ENCODE measurements at places on chromosomes 12 and 14.

DNA sequence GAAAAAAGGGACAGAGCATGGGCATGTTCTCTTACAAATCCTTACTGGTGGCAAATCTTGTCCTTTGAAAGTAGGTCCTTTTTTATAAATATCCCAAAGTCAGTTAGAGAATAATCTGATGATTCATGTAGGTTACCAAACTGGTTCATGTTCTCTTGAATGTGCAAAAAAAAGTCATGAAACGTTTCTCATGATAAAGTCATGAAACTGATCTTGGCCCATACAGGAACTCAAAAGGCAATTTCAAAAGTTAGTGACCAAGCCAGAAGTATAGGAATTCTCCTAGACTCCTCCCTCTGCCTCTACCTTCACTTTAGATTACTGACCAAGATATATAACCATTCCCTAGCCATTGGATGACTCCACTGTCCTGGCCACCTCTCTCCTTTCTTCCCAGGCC, 27.3 kb upstream of the SPTSSA start:
- no peak for DNase-seq

GRCh38 chr14:78725086-78725485, 554.9 kb downstream of the NRXN3 start:
- DNase-seq = no peak

GRCh38 chr12:98786653-98787052, 141.6 kb downstream of the APAF1 start:
- DNase-seq = no peak

- no peak for DNase-seq
These were observed 115.4 kb downstream of the PDE3A start for GRCh38 chr12:20483776-20484175.

DNA sequence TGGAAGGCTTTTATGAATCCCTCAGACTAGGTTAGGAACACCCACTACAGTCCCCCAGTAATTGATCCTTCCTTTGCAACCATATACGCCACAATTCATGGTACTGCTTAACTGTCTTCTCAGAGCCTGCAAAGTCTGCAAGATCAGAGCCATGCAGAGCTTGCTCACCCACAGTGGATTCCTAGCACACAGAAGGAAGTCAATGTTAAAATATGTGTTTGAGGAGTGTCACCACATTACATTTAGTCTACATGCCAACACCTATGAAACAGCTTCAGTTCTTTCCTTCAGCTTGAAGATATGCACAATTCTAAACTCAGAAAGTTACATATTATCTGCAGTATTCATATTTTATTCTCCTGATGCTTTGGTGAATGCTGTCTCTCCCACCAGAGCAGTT, 138.5 kb downstream of the NDUFA12 start:
- DNase-seq = no peak

DNA sequence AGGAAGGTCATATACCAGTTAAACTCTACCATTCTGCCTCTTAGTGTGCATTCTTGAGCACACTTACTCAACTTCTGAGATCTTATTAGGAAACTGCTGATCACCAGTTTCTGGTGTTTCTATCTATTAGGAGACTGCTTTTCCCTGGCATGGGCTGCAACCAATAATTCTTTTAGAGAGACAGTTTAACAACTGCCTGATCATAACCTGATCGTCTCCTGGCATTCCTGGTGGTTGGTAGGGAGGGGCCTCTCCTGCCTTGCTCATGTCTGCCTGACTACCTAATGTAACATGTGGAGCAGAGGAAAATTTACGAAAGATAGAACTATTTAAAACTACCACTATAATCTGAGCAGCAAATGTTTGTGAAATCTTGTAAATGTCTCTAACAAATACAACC, 75.3 kb upstream of the MGAT4C start:
- no peak for DNase-seq

DNA sequence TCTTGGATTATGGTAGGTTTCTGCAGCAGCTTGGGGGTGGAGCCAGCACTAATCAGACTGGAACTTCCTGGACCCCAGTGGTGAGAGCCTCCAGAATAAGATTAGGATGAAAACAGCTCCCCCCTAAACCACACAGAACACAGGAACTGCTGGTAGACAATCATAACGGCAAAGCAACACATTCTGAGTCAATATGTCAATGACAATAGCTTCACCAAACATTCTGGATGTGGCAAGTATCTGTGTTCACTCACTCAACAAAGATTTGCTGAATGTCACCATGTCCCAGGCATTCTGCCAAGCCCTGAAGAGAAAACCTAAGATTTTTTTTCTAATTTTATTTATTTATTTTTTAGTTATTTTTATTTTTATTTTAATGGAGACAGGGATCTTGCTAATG, 65.2 kb downstream of the LRRC74A start:
- no peak for DNase-seq

DNA sequence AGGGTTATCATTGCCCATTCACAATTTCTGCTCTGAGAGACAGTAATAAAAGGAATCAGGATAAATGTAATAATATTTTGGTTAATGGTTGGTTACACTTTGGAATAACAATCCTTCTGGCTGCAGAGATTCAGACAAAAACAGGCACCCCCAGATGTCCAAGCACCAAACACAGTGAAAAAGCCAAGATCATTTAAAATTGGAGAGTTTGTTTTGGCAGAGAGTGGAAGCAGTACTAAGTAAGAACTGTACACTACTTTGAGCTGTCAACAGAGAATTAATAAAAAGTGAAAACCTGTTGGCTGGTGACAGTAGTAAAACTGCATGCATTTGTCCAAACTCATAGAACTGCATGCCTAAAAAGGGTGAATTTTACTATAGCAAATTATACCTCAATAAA, 15.6 kb upstream of the IL22 start:
- DNase-seq = no peak

- no peak for DNase-seq
These were observed 224.4 kb downstream of the NUBPL start for GRCh38 chr14:31785574-31785973.

- no peak for DNase-seq
These were observed 41.6 kb downstream of the GNPTAB start for GRCh38 chr12:101789171-101789570.

GRCh38 chr14:88790501-88791251, 2.1 kb downstream of the EML5 start:
- DNase-seq = no peak

GRCh38 chr12:46664761-46665287, 161.0 kb downstream of the SLC38A4 start:
- DNase-seq = no peak

- DNase-seq = no peak
These were observed 13.8 kb downstream of the VASH1 start for GRCh38 chr14:76774821-76775694.

- no peak for DNase-seq
These were observed 7.1 kb downstream of the KRT75 start for GRCh38 chr12:52427083-52427482.

GRCh38 chr12:59164991-59165718, 244.9 kb upstream of the LRIG3 start:
- DNase-seq = no peak

Data from iPS DF 6.9 (cell line).